ENCODE measurements at places on chromosomes 2 and 18.
A peak's percentile ranks its signal among the peaks of the same experiment; 100 is the strongest.

- DNase-seq, result no peak
Observed at GRCh38 chr2:16709769-16710168, 44.1 kb upstream of the CYRIA start.

- no peak for DNase-seq
Observed at GRCh38 chr18:12515550-12515949, 107.8 kb downstream of the PRELID3A start.

- no peak for DNase-seq
Observed at GRCh38 chr2:206832873-206833272, 67.5 kb downstream of the FASTKD2 start.

DNA sequence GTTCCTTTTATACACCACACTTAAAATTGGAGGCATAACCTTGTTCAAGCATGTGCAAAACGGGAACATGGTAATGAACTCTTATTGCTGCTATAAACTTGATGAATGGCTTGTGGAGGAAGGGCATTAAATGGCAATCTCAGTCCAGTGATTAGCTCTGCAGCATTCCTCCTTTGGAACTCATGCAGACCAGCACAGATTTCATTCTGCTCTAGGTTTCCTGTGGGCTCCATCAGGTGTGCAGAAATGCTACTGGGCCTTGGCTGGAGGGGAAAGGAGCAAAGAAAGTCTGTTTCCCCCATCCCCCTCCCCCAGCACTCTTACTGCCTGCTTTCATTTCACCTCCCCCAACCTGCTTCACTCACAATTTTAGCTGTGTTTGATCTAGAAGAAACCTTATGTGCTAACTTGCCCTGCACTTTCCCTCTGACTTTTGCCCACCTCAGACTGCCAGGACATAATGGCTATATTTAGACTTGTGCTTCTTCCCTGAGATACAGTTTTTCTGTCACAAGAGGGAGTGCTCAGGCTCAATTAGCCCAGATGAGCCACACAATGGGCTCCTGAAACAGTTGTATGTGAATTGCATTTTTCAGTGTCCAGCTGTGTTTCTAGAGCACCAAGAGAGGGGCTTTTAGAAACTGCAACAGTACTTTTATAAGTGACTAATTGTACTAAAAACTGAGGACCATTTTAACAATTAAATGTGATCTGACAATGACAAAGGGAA lies 109.8 kb downstream of the FSHR start:
- DNase-seq, result no peak

DNA sequence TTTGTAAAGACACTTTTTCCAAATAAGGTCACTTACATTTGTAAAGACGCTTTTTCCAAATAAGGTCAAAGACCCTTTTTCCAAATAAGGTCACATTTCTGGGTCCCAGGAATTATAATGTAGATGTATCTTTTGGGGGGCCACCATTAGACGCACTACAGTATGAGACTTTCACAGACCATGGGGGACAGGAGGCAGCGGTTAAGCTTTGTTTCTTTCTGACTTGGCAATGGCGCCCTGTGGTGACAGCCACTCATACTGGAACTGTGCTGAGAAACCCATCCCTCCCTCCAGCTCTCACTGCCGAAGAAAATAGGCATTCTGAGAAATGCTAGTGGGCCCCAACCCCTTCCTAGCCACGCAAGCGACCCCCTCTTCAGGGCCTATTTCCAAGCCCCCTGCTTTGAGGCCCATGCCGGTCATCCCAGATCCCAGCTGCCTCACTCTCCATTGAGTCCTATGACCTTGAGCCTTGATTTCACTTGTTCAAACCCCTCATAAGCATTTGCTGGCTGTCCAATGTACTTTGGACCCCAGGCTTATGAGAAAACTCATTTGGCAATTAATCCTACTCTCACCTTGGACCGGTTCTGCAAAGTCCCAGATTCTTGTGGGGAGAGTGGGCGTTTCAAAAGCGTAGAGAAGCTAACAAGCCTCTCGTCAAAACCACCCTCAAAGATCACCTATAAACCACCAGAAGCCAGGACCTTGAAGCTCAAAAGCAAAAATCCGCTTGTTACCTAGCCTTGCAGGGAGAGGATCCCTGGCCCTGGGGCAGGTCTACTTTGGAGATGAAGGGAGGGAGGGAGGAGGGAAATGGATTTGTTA lies 11.3 kb upstream of the SPATA3 start:
- DNase-seq, result no peak

- no peak for DNase-seq
Observed at GRCh38 chr18:24989760-24990593, 362.0 kb downstream of the ZNF521 start.

DNA sequence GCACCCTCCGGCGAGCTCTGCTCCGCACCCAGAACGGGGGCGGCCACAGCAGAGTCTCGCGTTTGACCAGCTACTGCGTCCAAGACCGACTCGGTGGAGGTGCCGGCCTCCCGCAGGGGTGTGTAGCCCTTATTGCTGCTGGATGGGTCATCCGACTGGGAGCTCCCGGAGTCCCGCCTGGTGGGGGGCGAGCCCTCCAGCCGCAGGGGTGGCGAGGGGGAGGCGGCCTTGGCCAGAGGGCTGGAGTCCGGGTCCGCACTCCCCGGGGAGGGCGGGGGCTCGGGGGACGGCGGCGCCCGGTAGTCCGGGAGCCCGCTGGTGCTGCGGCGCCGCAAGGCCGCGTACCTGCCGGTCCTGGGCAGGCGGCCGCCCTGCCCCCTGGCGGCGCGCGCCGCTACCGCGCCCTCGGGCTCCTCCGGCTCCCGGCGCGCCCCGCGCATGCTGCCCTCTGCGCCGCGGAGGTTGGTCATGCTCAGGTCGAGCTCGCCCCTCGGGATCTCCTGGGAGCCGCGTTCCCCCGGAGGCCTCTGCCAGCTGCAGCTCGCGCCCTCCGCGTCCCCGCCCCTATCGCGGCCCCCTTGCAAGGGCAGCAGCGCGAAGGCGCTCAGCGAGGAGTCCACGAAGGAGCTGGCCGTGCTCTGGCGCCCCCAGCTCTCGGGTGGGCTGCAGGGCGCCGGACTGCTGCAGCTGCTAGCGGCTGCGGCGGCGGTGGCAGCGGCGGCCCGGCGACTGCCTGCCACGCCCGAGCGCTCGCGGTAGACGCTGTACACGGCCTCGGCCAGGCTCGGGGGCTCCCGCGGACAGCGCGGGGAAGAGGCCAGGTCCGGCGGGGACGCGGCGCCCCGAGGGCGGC lies 4.8 kb downstream of the TMEM200C start:
- DNase-seq, result no peak

DNA sequence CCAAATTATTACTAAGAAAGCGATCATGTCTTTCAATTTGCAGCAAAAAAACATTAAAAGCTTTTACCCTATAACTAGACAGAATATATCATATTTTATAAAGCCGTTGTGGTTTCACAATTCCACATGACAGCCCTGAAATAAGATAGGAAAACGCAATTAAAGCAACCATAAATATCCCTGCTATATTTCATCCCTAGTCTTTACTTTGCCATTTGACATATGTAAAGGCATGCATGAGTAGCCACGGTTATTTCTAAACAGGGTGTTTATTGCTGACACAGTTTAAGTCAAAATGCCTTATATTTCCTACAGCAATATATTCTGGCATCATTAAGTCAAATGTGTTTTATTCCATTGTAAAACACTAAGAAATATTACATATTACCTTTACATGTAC lies 239.9 kb downstream of the DSEL start:
- DNase-seq, result no peak

DNA sequence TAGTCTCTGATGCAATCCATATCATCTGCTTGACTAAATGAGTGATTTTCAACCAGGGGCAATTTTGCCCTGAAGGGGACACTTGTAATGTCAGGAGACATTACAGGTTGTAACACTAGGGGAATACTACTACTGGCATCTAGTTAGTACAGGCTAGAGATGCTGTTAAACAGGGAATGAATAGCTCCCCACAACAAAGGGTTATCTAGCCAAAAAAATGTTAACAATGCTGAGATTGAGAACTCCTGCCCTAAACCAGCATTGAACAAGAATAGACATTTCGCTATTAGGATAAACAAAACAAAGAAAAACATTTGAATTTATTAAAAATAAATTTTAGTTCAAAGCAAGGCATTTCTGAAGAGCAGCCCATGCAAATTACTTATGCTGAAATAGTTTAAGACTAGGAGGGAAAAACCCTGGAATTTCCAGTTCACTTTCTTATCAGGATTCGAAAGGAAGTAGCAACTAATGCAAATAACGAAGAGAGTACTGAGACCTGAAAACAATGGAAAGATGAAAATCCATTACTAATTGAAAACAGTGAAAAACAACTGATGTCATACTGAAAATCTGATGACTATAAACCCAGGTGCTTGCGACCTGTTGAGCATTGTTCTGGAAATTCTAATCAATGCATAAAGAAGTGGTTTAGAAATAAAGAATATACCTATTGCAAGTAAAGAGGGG lies 53.1 kb downstream of the CAB39 start:
- no peak for DNase-seq

- no peak for DNase-seq
Observed at GRCh38 chr18:34758378-34758948, 48.4 kb downstream of the DTNA start.

GRCh38 chr2:197274937-197275336 lies 35.6 kb downstream of the ANKRD44 start:
- no peak for DNase-seq

DNA sequence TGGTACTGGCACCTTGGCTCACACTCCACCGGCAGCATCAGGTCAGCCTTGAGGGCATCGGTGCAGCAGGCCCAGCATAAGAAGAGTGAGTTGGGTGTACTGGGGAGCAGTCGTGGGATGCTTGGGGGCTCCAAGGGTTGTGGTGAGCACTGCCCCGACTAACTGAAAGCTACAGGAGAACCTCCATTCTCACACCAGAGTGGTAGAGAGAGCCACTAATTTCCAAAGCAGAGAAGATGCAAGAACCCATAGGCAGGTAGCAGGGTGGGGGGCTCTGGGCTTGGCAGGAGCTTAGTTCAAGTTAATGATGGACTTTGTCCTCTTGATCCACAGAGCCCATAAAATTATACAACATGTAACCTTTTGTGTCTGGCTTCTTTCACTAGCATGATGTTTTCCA lies 148.0 kb upstream of the SMAD2 start:
- DNase-seq, result no peak

- no peak for DNase-seq
Observed at GRCh38 chr2:63444565-63445288, 143.6 kb downstream of the WDPCP start.

DNA sequence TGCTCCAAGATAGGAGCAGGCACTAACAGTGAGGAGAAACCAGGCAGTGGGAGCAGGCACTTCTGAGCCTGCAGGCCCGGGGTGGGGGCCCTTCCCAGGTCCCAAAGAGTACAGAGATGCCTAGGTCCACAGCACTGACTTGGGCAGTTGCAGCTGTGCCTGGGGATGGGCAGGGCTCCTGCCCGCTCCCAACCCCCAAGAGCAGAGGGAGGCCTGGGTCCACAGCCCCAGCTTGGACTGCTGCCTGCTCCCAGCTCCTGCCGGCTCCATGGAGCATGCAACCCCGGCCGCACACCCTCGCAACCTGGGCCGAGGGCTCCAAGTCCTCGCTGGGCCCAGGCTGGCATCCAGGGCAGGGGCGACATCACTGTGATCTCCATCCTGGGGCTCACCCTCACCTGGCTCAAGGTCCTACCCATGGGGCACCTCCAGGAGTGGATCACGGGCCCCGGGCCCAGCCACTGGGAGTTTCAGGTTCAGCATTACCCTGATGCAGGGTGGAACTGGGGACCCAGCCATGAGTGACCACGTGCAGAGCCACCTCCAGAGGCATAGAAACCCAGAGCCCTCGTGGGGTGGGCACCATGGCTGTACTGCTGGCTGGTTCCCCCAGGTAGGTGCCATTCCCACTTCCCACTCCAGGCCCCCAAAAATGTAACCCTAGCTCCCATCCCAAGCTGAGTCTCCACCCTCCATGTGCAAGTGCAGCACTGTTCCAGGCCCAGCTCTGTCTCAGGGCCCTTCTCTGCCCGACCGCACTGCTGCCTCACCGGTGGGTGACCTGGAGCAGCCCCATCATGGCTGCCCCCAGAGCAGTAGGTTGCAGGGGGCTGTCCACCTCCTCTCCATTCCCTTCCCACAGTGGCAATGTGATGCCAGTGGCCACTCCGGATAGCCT lies 325.6 kb downstream of the NR4A2 start:
- DNase-seq, result no peak

GRCh38 chr18:37299471-37300304 lies 265.9 kb downstream of the CELF4 start:
- peak; percentile 32 for DNase-seq

DNA sequence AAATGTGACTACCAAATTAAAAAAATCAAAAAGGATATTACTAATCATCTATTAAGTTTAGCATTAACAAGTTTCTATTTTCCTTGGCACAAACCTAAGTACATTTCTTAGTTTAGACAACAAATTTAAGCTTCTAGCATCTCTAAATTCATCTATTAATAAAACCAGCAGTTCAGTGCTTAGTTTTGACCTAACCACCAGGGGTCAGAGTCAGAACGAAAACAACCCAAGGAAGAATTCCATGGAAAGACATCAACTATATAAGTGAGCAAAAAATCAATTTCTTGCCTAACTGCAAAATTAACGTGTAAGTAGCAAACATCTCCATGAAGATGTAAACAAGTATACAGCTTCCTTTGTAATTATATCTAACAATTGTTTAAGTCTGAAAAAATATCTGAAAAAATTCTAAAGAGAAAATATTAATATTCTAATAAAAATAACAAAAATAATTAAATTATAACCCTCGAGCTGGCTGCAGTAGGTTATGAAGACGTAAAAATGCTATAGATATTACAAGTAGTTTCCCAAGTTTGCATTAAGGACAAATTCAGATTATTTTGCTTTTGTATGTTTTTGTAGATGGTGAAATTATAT lies 83.7 kb downstream of the CERKL start:
- no peak for DNase-seq

DNA sequence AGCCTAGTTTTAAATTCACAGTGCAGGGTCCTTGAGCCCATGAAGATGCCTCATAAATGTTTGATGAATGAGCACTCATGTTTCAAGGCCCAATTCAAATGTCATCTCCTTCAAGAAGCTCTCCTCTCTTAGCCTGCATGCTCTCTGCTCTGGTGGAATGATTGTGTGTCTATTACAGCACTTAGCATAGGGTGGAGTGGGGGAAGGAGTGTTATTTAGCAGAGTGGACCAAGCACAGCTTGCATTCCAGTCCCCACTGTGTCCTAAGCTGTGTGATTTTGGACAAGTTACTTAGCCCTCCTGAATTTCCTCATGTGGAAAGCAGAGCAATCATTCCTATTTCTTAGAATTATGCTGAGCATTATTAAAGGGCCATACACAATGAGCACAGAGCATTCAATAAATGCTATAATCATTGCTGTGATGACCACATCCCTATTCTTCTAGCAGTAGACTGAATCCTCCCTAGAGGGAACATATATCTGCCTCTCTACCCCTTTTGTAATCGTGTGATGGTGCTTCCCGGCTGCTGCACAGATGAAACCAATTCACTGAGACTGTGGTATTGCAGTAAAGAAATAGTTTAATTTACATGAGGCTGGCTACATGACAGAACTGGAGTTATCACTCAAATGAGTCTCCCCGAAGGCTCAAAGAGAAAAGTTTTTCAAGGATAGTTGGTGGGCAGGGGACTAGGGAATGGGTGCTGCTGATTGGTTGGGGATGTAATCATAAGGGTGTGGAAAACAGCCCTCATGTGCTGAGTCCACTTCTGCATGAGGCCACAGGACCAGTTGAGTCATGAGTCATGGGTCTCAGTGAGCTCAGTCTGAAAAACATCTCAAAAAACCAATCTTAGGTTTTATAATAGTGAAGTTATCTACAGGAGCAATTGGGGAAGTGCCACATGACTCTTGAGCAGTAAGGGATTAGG lies 173.4 kb upstream of the NDUFV2 start:
- no peak for DNase-seq

Data from keratinocyte (primary cell).